SK-N-SH (cell line): ENCODE measurements at places on chromosomes 7 and 10. TPM values are rescaled to one million over a fixed set of nuclear protein-coding genes. Genes with fewer than 3 reads are reported as not detected.

The THSD7A gene
- polyA plus RNA-seq: 0.16 and 0.49 TPM in 2 replicates

The CADPS2 gene
- polyA plus RNA-seq: 0.05 TPM in 2 replicates

The TWIST1 gene
- 162 and 170 TPM in 2 replicates for polyA plus RNA-seq

The TMEM176B gene
- 0.15 TPM in 1 of 2 replicates, not detected in the other for polyA plus RNA-seq

The GIMAP8 gene
- not detected in 2 replicates for polyA plus RNA-seq

The RPEL1 gene
- polyA plus RNA-seq: 0.08 TPM in 1 of 2 replicates, not detected in the other

The ERVW-1 gene
- polyA plus RNA-seq: not detected in 2 replicates

The SPDYE8 gene
- not detected in 2 replicates for polyA plus RNA-seq

The NODAL gene
- not detected in 2 replicates for polyA plus RNA-seq

The CYP2C8 gene
- 0.02 TPM in 1 of 2 replicates, not detected in the other for polyA plus RNA-seq

The SLC39A12 gene
- not detected in 2 replicates for polyA plus RNA-seq

The FXYD4 gene
- polyA plus RNA-seq: not detected in 2 replicates

The TMEM178B gene
- 0.16 and 0.20 TPM in 2 replicates for polyA plus RNA-seq

The GPR26 gene
- polyA plus RNA-seq: not detected in 2 replicates

The TAS2R5 gene
- polyA plus RNA-seq: 0.43 and 0.75 TPM in 2 replicates

The LRRD1 gene
- polyA plus RNA-seq: 0.03 TPM in 1 of 2 replicates, not detected in the other

The GPR15LG gene
- polyA plus RNA-seq: not detected in 2 replicates

The LLCFC1 gene
- not detected in 2 replicates for polyA plus RNA-seq

The USP6NL gene
- 8.2 and 8.9 TPM in 2 replicates for polyA plus RNA-seq

The ABCF2 gene
- 75.4 and 102 TPM in 2 replicates for polyA plus RNA-seq

The ABCA13 gene
- not detected in 2 replicates for polyA plus RNA-seq

The ADCK2 gene
- 17.7 and 19.0 TPM in 2 replicates for polyA plus RNA-seq

The LRRTM3 gene
- not detected in 2 replicates for polyA plus RNA-seq

The CCDC172 gene
- not detected in 2 replicates for polyA plus RNA-seq

The AKR1C2 gene
- polyA plus RNA-seq: not detected in 2 replicates

The EDRF1 gene
- 19.2 and 27.4 TPM in 2 replicates for polyA plus RNA-seq

The CEP41 gene
- 20.9 and 25.8 TPM in 2 replicates for polyA plus RNA-seq

The RBM33 gene
- polyA plus RNA-seq: 11.8 and 13.8 TPM in 2 replicates
